ENCODE measurements at places on chromosomes 4 and X.

DNA sequence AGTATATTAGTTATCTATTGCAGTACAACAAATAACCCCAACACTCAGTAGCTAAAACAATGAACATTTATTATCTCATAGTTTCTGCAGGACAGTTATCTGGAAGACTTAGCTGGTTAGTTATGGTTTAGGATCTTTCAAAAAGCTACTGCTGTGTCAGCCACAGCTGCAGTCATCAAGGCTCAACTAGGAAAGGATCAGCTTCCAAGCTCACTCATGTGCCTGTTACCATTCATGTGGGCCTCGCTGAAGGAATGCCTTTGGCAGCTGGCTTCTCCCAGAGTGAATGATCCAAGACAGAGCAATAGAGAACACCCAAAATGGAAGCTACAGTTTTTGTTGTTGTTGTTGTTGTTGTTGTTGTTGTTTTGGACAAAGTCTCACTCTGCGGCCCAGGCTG is 13.5 kb upstream of the PRSS48 start:
- DNase-seq: no peak

GRCh38 chr4:15833801-15834200 is 55.7 kb downstream of the CD38 start:
- DNase-seq: no peak

- no peak for DNase-seq
Measured at GRCh38 chr4:112854420-112854819, 195.0 kb upstream of the ANK2 start.

DNA sequence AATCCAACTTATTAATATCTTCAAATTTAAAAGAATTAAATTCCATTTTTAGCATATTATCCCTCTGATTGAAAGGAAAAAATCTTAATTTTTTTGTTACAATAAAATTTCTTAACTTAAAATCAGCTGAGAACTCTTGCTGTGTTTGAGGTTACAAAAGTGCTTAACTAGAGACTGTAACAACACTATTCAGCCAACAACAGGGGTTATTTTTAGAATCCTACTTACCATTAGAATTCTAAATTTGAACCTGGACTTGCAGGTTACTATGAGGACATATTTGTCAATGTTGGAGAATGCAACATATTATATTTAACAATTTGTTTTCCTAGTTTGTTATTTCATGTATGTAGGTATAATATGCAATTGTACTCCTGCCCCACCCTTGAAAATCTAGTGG is 238.1 kb upstream of the CXXC4 start:
- DNase-seq: no peak

DNA sequence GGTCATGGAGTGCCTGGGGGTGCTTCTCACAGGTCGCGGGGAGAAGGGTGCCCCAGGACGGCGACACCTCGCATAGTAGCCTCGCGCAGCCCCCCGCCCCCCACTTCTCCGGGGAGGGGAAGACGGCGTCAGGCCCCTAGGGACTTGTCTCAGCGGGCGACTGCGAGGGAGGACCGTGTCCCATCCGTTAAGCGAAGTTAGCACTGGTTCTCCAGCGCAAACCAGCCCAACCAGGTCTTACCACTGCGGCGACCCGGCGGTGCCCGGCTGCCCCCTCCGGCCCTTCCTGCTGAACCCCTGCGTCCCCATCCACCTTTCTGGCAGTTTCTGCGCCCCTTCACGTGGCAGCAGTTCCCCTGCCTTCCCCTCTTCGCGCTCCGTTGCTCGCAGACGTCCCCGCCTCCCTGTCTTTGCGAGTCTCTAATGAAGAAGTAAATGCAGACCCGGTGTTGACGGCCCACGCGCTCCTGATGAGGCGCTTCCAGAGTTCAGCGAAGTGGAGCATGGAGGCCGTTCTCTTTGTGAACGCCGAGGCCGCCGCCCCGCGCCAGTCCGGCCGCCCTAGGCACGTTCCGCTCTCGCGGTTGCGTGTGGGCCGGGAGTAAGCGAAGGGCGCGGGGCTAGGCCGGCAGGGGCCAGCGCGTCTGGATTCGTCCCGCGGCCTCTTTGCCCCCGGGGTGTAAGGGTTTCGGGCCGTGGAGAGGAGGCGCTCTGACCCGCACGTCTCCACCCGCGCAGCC is 3.0 kb downstream of the SLIT2 start:
- peak; percentile 58 for DNase-seq

DNA sequence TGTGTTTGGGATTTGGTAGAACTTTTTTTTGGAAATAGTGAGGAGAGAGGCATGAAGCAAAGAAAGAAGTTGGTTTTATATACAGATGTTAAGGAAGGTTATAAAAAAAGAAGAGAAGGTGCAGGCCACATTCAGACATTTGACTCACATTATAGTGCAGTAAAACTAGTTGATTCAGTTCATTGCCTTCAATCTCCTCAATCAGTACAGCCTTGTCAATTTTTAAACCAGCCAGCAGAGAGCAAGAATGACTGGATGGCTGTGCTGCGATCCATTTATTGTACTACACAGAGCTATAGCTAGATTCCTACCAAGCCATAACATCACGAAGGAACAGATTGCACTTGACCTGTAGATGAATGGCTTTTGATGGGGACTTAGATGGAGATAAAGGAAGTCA is 79.7 kb upstream of the LSM6 start:
- no peak for DNase-seq

GRCh38 chrX:19866626-19867410 is 20.6 kb downstream of the SH3KBP1 start:
- DNase-seq: no peak

Measured in activated effector memory CD4-positive, alpha-beta T cell treated with anti-CD3 and anti-CD28 coated beads, Interleukin-2, amount 50 U/mL, for 16 hours (primary cell).